Fibroblast of the aortic adventitia (primary cell): ENCODE measurements at places on chromosomes 3 and 15.

GRCh38 chr15:75069301-75069925, 46.0 kb downstream of the PPCDC start:
- DNase-seq: no peak

GRCh38 chr3:132654721-132655120, 4.9 kb downstream of the ACAD11 start:
- DNase-seq: no peak

- DNase-seq: peak; percentile 81
Measured at GRCh38 chr3:152272771-152273242, 4.1 kb downstream of the MBNL1 start.

DNA sequence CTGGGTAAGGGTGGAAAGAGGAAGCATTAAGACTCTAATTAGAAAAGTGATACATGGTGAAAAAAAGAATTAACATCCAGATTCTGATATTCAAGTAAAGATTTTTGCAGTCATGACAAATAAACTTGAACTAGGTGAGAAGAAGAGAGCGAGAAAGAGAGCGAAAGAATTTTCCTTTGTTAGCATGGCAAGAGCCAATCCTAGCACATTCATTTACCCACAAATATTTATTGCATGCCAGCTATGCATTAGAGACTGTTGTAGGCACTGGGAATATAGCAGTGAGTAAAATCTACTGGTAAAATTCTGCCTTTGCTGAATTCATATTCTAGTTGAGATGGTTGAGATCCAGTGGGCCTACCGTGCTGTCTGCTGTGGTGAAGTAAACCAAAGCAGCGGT, 177.9 kb upstream of the DPH6 start:
- DNase-seq: no peak

GRCh38 chr3:13009132-13009945, 63.9 kb downstream of the IQSEC1 start:
- no peak for DNase-seq

DNA sequence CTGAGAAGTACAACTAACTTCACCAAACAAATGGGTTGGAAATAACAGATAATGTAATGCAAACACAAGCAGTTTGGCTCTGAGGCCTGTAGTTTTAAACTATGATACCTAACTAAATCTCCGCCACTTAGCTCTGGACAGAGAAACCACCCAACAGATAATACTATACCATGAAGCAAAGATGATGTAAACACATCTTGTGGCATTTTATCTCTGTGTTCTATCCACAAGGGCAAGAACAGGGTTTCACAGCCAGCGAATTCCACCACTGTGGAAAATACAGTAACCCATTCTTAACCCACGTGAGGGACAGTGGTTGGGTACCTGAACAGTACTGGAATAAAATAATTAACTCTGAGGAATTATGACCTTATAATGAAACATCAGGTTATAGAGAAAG, 93.6 kb downstream of the P3H2 start:
- DNase-seq: no peak

DNA sequence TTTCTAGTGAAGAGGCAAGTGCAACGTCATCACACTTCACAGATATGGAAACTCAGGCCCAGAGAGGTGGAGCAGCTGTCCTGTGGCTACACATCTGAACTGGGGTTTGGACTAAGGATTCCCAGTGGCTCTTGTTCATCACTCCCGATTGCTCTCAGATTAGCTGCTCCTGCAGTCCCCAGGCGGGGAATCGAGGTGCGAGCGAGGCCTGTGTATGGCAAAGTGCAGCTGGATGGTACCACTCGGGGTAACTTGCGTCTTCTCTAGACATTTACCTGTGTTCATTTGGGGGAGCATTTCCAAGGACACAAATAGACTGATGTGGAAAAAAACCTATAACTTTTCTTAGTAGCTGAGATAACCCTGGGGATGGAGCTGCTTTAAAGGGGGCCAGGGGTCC, 45.9 kb upstream of the TRPM1 start:
- no peak for DNase-seq

DNA sequence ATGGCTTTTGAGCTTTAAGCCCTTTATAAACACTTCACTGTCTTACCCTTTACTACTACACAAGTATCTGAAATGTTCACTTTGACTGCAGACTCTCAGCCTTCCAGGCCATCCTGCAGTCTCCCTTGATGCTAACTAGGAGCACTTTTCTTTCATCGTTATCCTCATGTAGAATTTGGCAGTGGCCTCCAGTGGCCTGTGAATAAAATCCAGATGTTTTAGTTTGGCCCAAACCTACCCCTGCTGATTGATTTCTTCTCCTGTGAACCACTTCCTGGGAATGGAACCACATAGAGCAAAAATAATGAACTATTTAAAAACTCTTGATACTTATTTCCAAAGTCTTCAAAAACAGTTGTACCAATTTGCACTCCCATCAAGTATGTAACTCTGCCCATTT, 271.9 kb downstream of the FEZF2 start:
- DNase-seq: peak; percentile 79

GRCh38 chr3:176087066-176087697, 1110.1 kb downstream of the TBL1XR1 start:
- DNase-seq: no peak

- no peak for DNase-seq
Measured at GRCh38 chr3:31957106-31957505, 24.0 kb downstream of the OSBPL10 start.

- peak; percentile 60 for DNase-seq
Measured at GRCh38 chr3:20576228-20576627, 390.2 kb upstream of the SGO1 start.

DNA sequence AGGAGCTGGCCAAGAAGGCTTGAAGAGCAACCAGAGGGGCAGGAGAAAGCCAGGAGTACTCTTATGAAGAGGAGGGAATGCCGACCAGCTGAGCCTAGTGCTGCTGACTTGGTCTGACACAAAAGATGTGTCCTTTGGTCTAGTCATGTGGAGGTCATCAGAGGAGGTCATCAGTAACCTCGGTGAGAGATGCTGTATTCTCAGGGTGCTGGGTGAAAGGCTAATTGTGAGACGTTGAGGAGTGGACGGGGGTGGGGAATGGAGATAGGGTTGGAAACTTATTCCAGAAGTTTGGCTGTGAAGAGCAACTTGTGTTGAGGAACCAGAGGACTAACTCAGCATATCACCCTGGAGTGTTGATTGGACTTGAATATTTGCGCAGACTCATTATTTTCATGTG, 5.5 kb downstream of the CRTC3 start:
- DNase-seq: no peak

DNA sequence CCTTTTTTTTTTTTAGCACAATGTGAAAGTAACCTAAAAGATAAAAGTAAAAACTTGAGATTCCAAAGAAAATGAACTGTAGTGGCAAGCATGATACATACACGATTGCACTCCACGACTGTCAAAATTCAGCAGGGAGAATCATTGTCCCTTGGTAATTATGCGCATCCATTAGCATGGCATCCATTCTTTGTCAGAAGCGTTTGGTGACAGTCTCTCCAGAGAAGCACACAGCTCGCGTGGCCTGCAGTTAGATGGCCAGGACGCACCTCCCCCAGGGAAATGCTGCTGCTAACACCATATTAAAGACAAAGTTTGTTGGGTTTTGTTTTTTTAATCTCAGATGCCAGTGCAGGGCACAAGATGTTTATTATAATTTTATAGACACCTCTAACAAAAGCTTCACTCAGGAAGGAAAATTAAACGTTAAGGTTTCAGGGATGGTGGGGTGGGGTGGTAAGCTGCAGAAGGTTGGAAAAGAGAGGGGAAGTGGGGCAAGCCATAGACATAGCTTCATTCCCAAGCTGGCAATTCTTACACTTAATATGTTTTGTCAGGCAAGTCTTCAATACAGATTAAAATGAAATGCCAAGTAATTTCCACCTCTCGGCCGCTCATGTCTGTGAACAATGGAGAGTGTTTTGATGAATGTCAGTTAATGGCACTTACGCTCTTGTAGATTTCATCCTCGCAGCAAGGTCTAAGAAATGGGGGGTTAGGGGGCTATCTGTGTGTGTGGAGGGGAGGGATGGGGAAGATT, 142.8 kb upstream of the TOPAZ1 start:
- no peak for DNase-seq

DNA sequence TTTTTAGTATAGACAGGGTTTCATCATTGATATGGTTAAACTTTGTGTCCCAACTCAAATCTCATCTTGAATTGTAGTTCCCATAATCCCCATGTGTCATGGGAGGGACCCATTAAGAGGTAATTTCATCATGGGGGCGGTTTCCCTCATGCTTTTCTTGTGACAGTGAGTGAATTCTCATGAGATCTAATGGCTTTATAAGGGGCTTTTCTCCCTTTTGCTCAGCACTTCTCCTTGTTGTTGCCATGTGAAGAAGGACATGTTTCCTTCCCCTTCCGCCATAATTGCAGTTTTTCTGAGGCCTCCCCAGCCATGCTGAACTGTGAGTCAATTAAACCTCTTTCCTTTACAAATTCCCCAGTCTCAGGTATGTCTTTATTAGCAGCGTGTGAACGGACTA, 20.2 kb upstream of the ZNF710 start:
- DNase-seq: no peak

DNA sequence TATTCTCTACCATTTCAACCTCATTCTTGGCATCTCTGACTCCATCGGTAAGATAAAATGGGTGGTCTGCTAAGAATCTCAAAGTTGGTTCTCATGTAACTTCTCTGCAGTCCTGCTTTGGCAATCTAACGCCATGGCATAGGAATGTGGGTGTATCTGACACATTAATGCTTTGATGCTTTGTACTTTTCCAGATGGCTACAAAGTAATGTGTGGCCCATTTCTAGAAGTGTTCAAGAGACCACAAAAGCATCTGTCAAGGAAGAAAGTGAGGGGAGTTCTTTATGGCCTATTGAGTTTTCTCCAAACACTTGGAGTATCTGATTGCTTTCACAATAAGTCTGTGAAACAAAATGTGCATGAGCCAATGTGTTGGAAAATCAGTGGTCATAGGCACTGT, 339.9 kb upstream of the TGFBR2 start:
- DNase-seq: peak; percentile 50

DNA sequence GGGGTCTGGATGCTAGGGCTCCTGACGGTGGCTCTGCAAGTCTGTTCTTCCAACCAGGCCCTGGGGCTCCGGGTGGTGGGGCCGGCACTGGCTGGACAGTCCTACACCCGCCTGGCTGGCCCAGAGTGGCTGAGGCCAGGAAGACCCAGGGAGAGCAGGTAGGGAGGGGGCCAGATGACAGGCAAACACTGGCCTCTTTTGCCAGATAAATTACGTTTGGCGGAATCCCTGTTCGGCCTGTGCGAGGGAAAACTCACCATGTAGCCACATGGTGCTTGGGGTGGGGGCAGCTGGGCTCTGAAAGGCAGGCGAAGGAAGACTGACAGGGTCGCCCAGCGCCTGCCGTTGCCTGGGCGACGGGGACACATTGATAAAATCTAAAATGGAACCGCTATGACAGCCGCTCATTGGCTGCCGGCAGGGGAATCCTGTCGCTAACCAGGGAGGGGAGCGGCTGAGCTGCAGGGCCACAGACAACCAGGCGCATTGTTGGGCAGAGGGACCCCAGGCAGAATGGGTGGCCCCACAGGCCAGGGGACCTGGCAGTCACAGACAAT, 30.4 kb downstream of the IQSEC1 start:
- DNase-seq: no peak

- no peak for DNase-seq
Measured at GRCh38 chr3:9508781-9509180, 44.8 kb downstream of the LHFPL4 start.

DNA sequence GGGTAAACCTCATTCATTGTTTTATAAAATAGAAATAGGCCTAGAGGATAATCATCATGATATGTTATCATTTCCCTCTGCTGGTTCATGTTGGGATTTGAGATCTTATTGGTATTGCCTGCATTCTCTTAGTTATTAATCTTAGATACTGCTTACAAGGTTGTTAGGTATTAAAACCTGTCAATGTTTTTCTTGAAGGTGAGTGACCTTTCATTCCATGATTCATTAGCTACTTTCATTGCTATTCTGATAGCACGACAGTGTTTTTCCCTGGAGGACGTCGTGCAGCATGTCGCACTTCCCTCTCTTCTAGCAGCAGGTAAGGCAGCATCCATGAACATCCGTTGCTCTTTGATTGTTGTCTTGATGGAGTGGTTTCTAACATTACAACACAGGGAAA, 17.1 kb downstream of the P2RY12 start:
- peak; percentile 27 for DNase-seq

GRCh38 chr3:184757022-184757651, 45.3 kb upstream of the MAGEF1 start:
- DNase-seq: peak; percentile 96

- DNase-seq: no peak
Measured at GRCh38 chr3:36562945-36563344, 182.6 kb downstream of the STAC start.

DNA sequence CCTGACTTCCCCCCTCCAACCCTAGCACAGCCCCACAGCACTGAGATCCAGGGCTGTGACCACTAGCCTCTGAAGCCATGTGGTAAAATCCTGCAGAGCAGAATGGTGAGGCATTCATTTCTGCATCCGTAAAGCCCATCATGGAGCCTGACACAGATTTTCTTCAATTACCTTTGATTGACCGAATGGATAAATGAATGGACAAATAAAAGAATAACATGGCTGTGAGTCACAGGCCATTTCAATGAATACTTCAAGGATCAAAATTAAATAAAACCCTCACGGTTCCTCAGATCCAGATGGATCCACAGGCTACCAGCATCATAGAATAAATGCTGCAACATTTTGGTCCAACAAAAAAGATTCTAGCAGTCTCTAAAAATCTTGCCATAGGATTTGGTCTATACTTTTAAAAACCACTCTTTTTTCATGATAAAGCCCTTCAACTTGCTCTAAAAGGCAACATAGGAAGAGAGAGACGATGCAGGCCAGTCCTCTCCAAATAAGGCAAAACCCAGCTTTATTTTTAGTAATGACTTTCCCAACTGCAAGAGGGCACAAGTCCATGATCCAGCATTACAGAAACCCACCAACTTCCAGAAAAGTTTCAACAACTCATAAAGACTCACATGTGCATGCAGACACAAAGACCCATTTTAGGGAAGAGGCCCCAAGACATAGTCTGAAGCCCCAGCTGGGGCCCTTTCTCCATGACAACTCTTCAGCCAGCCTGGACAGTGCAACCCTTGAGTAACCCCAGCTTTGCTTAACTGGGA, 52.4 kb upstream of the MRPS22 start:
- no peak for DNase-seq

- DNase-seq: no peak
Measured at GRCh38 chr15:98390946-98391530, 257.3 kb upstream of the IGF1R start.

DNA sequence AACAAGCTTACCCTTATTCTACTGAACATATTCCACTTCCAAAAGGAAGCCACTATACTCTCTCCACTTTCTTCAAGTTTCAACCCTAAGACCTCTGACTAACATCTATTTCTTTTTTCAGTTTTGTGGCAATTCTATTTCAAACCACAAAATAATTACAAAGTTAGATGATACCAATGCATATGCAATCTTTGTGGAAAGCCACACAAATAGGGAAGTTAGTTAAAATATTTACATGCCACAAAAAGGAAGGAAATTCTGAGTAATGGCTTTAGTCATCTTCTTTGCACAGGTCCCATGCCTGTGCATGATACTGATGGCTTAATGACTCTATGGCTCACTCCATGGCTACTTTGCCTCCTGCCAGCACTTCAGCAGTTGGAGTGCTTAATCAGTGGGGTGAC, 57.0 kb upstream of the MCTP2 start:
- DNase-seq: no peak
